ENCODE measurements at places on chromosomes 7 and 10.

DNA sequence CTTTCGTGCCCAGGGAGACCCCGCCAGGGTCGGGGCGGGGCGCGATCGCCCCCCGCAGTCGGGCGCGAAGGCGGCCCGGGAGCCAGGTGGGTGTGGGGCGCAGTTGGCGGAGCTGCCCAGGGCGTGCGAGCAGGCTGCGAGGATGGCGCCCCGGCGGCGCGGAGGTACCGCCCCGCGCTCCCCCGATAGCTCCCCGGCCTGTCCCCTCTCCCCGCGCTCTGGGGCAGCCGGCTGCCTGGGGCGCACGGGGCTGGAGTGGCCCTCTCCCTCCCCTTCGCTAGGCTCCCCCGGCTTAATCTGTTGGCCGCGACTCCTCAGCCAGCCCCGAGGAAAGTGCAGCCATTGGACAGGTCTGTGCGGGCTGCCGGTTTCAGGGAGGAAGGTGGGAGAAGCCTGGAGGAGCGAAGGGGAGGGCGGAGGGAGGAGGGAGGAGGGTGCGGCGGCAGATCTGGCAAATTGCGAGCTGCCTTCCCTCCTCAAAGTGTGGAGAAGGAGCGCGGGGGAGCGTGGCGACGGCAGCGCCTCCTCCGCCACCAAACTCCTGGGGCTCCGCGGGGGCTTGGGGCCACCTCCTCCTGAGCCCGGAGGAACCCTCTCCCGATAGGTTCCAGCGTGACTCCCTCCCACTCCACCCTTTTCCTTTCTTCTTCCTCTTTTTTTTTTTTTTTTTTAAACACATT, 361 bp upstream of the PLXDC2 start:
- H3K27me3 ChIP-seq = no peaks in the 10 kb centered on the region
- peak overlapping the region; percentile 94 for H3K4me3 ChIP-seq
- H3K36me3 ChIP-seq = no peaks in the 10 kb centered on the region
- H3K27ac ChIP-seq = peak overlapping the region; percentile 90
- peak; percentile 93 for DNase-seq
- no peaks in the 10 kb centered on the region for H3K4me1 ChIP-seq

DNA sequence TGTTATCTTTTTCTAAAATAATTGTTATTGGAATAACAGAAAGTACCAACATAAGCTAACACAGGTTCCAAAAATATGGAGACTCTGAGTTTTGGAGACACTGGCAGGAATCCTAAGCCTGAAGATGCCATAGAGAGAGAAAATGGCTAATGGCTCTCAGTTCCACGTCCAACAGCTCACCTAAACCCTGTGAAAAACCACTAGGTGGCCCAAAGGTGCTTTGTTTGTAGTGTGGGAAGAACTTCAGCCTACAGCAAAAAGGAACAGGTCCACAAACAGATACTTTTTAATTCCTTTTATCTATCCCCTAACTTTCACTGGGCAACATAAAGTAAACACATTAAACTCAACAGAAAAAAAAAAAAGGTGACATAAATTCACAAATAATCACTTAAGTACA, 272.3 kb downstream of the SEMA3D start:
- H3K4me1 ChIP-seq = no peaks in the 10 kb centered on the region
- no peaks in the 10 kb centered on the region for H3K36me3 ChIP-seq
- H3K4me3 ChIP-seq = no peak overlapping the region
- H3K27me3 ChIP-seq = no peaks in the 10 kb centered on the region

GRCh38 chr7:108327353-108327752, 128.9 kb downstream of the NRCAM start:
- H3K4me3 ChIP-seq = no peak overlapping the region
- H3K36me3 ChIP-seq = no peaks in the 10 kb centered on the region
- H3K27me3 ChIP-seq = no peaks in the 10 kb centered on the region
- H3K4me1 ChIP-seq = no peaks in the 10 kb centered on the region

GRCh38 chr7:91953618-91954017, 13.0 kb downstream of the AKAP9 start:
- H3K4me3 ChIP-seq = no peak overlapping the region
- H3K27ac ChIP-seq = no peak overlapping the region
- no peaks in the 10 kb centered on the region for H3K36me3 ChIP-seq
- no peaks in the 10 kb centered on the region for H3K27me3 ChIP-seq
- H3K4me1 ChIP-seq = no peaks in the 10 kb centered on the region

- H3K4me1 ChIP-seq = no peaks in the 10 kb centered on the region
- DNase-seq = no peak
- H3K36me3 ChIP-seq = no peaks in the 10 kb centered on the region
- no peak overlapping the region for H3K4me3 ChIP-seq
- H3K27ac ChIP-seq = no peak overlapping the region
These were observed 376.9 kb downstream of the CALN1 start for GRCh38 chr7:72035266-72035665.
